ENCODE measurements at places on chromosomes 2 and 18. TPM values are rescaled to one million over a fixed set of nuclear protein-coding genes. Genes with fewer than 3 reads are reported as not detected.

GRCh38 chr18:13520741-13521140 is 205.6 kb downstream of the FAM210A start:
- no peaks in the 10 kb centered on the region for H3K36me3 ChIP-seq
- no peak for DNase-seq
- H3K27me3 ChIP-seq: no peaks in the 10 kb centered on the region
- H3K4me3 ChIP-seq: no peak overlapping the region
- H3K4me1 ChIP-seq: no peaks in the 10 kb centered on the region

DNA sequence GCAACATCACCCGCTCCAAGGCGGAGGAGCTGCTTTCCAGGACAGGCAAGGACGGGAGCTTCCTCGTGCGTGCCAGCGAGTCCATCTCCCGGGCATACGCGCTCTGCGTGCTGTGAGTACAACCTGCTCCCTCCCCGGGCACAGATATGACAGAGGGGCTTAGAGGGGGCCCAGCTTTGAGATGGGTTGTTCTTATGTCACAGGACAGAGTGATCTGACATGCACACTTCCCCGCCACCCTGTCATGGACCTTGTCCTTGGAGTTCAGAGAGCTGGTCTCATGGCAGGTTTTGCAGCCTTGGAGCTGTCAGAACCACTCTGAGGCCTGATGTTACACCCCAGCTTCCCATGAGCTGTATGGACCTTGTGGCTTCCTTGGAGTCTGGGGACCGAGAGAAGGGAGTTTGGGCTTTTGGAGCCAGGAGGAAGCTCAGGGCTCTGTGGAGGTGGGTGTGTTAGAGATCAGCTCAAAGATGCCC is 398 bp downstream of the INPP5D start:
- H3K27ac ChIP-seq: no peak overlapping the region
- no peak for DNase-seq
- H3K36me3 ChIP-seq: no peaks in the 10 kb centered on the region
- no peaks in the 10 kb centered on the region for H3K4me1 ChIP-seq
- no peak overlapping the region for H3K4me3 ChIP-seq

DNA sequence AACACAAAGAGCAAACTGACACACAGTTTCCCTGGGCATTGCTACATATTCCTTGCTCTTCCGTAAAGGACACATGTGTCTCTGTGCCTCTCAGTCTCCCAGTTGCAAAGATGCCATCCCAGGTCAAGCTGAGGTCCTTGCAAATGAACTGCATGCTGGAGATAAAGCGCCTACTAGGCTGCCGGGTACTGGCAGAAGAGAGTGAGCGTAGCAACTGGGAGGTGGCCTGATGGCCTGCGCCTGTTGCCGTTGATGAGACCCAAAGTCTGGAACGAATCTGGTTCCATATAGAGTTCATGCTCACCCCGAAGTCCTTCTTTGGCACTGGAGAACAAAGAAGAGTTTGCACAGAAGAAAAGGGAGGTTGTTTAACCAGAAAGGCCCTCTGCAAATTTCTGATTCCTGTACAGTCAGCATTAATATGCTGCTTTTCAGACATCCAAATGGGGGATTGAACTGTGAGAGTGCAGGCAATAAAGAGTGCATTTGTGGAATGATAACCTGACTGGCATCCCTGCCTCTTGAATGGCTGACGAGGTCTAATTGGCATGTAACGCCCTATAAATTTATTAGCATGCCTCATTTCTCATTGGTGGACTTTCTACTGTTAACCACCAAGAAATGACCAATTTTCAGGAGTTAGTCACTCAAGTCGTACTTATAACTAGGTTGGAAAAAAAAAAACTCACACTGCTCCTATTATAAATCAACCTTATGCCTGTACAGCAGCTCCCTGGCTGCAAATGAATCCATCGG is 78.7 kb downstream of the GBX2 start:
- H3K4me3 ChIP-seq: no peak overlapping the region
- no peaks in the 10 kb centered on the region for H3K27me3 ChIP-seq
- no peaks in the 10 kb centered on the region for H3K36me3 ChIP-seq
- no peaks in the 10 kb centered on the region for H3K4me1 ChIP-seq
- H3K27ac ChIP-seq: no peak overlapping the region

GRCh38 chr2:201956361-201956760 is 77.3 kb upstream of the FZD7 start:
- no peaks in the 10 kb centered on the region for H3K27me3 ChIP-seq
- H3K4me3 ChIP-seq: no peak overlapping the region
- no peaks in the 10 kb centered on the region for H3K36me3 ChIP-seq
- no peak for DNase-seq
- no peaks in the 10 kb centered on the region for H3K4me1 ChIP-seq
- peak overlapping the region; percentile 7 for H3K27ac ChIP-seq

DNA sequence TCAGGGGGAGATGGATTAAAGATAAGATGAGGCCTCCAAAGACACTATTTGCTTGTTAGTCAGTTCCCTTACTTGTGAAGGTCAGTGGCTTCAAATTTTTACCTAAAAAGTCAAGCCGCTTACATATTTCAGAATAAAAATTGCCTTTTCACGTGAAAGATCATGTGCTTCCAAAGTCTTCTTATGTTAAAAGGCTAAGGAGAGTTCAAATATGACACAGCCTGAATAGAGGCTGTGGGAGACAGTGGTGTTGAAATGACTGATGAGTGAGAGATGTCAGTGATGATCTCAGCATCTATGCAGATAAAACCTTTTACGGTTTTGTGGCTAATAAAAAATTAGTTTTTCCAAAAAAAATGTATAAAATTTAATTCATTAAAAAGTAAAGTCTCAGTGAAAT is 40.5 kb downstream of the UPP2 start:
- H3K4me3 ChIP-seq: no peak overlapping the region
- no peak for DNase-seq
- H3K27me3 ChIP-seq: no peaks in the 10 kb centered on the region
- H3K4me1 ChIP-seq: peaks cover 31% of the 10 kb centered on the region

- H3K4me1 ChIP-seq: no peaks in the 10 kb centered on the region
- no peak overlapping the region for H3K4me3 ChIP-seq
- no peaks in the 10 kb centered on the region for H3K27me3 ChIP-seq
- H3K36me3 ChIP-seq: no peaks in the 10 kb centered on the region
- H3K27ac ChIP-seq: no peak overlapping the region
- DNase-seq: no peak
Observed at GRCh38 chr2:11045294-11045693, 110.0 kb upstream of the SLC66A3 start.

DNA sequence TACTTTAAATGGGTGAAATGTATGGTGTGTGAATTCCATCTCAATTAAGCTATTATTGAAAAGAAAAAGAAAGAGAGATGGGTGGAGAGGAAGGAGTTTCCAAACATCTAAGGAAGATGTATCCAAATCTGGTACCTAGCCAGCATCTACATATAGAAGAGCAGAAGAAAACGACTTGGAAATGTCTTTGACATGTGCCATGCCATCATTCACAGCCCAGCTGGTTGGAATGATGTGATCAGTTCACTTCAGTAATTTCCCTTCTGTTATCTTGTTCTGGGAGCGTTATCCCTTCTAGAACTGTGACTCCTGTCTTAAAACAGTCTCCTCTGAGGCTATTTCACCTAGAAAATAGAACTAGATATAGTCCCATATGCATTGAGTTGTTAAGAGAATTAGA is 312.8 kb upstream of the GYPC start:
- no peak overlapping the region for H3K4me3 ChIP-seq
- no peak for DNase-seq
- H3K27ac ChIP-seq: no peak overlapping the region

GRCh38 chr18:49467599-49467998 is 7.2 kb upstream of the DYM start:
- no peak overlapping the region for H3K27ac ChIP-seq
- no peaks in the 10 kb centered on the region for H3K36me3 ChIP-seq
- DNase-seq: no peak
- no peaks in the 10 kb centered on the region for H3K4me1 ChIP-seq
- H3K4me3 ChIP-seq: no peak overlapping the region
- no peaks in the 10 kb centered on the region for H3K27me3 ChIP-seq

- H3K27ac ChIP-seq: peak overlapping the region; percentile 89
- H3K27me3 ChIP-seq: no peaks in the 10 kb centered on the region
- H3K4me1 ChIP-seq: peaks cover 53% of the 10 kb centered on the region
- no peak overlapping the region for H3K4me3 ChIP-seq
Observed at GRCh38 chr2:234450431-234451124, 46.3 kb downstream of the ARL4C start.

DNA sequence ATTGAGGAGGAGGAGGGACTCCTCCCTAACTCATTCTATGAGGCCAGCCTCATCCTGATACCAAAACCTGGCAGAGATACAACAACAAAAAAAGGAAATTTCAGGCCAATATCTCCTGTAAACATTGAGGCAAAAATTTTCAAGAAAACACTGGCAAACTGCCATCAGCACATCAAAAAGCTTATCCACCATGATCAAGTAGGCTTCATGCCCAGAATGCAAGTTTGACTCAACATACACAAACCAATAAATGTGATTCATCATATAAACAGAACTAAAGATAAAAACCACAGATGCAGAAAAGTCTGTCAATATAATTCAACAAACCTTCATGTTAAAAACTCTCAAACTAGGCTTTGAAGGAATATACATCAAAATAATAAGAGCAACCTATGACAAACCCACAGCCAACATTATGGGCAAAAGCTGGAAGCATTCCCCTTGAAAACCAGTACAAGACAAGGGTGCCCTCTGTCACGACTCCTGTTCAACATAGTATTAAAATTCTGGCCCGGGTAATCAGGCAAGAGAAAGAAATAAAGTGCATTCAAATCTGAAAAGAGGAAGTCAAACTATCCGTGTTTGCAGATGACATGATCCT is 1014.3 kb downstream of the CBLN2 start:
- no peak overlapping the region for H3K4me3 ChIP-seq
- no peaks in the 10 kb centered on the region for H3K36me3 ChIP-seq
- H3K27ac ChIP-seq: no peak overlapping the region
- no peak for DNase-seq

DNA sequence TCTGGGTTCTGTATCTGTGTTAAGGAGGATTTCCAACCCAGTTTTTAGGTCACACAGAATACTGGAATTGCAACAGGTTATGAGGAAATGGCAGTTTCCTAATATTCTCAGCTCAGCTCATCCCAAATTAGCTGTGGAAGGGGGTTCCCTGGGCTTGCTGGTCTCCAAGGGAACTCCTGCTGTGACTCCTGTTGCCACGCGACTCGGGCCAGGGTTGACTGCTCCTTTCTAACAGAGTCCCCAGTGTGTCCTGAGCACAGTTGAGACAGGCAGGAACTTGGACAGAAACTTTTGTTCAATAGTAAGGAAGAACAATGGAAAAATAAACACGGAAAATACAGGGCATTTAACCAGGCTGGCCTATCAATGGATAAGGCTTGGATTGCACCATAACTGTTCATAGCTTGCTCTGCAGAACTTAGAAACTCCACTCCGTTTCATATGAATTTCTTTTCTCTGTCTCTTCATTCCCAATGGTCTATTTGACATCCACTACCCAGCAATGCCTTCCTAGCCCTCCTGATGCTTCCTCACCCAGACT is 3.8 kb upstream of the ROCK2 start:
- no peaks in the 10 kb centered on the region for H3K27me3 ChIP-seq
- no peak for DNase-seq
- H3K4me3 ChIP-seq: no peak overlapping the region
- H3K4me1 ChIP-seq: peaks cover 8% of the 10 kb centered on the region
- H3K36me3 ChIP-seq: no peaks in the 10 kb centered on the region

DYTN gene
- total RNA-seq: not detected

PLCD4 gene
- total RNA-seq: 0.26 TPM
